ENCODE measurements at places on chromosomes 5 and 9.

DNA sequence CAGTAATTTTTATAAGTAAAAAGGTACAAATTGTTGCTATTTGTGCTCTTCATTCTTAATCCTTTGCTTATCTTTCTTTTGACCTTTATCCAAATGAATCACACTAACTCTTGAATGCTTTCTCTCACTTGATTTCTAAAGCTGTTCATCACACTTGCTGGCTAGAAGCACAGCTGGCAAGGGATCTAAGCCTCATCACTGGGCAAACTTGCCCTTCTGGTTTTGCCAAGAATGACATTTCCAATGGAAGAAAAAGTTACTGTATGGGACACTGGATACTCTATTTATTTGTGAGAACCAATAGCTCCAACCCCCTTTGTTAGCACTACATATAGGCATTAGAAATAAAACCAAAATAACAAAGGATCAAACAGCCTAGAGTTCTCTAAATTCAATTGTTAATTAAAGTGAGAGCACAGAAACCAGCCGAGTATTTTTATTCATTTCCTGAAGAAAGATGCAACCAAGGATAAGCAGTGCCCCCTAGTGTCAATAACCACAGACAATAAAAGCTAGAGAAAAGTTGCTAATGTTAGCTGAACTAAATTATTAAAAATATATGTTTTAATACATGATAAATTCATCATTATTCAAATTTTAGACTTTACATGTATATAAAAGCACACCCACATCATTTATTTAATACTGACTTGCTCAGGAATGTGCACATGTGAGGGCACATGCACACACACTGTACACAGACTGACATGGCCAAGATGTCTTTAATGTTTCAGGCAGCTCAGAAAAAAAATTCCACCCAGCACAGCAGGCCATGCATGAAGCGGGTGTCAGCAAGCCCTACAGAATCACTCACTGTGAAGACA, 59.8 kb upstream of the POU5F2 start:
- ATAC-seq: peak; percentile 92

DNA sequence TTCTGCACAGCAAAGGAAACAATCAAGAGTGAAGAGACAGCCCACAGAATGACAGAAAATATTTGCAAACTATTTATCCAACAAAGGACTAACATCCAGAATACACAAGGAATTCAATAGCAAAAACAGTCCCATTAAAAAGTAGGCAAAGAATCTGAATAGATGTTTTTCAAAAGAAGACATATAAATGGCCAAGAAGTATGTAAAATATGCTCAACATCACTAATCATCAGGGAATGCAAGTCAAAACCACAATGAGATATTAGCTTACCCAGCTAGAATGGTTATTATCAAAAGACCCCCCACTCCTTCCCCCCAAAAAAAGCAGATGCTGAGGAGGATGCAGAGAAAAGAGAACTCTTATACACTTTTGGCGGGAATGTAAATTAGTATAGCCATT, 13.4 kb upstream of the OR13C8 start:
- no peak for ATAC-seq

DNA sequence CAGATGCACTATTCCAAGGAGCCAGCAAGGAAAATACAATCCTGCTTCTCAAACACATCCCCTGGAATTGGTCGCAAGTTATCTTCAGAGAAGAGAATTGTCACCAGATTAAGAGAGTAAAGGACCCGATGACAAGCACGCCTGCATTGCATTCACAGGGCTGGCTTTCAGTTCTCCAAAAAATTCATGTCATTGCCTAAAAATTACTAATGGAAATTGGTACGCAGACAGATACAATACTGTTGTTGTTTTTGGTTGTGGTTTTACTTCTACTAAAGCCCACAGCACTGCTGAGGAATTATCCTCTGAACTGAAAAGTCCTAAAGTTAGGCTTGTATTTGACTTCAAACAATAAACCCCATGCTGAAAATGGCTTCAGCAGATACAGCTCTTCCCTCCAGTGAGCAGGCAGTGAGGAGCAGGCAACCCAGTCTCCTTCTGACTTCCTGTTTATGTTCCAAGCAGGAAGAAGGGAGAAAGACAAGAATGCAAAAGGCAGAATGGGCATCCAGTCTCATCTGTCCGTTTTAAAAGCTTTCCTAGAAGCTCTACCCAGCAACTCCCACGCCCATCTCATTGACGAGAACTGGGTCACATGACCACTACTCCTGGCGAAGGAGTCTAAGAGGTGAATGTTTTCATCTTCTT, 80.6 kb upstream of the ZNF366 start:
- no peak for ATAC-seq

DNA sequence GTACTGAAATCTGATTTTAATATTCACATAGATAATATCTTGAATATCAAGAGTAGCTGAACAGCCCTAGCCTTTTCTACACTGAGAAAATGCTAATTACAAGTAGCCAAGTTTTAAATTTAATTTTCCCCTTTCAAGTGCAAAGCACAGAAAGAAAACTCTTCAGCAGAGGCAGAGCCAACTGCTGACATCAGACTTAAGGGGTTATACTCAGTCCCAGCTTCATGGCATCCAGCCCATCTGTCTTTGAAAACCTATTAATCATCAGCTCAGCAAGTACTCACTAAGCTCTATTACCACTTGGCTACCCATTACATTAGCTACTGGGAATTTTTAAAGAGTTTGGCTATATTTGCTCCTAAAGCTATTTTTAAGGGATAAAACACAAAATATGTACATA, 220.5 kb downstream of the SLC12A2 start:
- peak; percentile 37 for ATAC-seq

DNA sequence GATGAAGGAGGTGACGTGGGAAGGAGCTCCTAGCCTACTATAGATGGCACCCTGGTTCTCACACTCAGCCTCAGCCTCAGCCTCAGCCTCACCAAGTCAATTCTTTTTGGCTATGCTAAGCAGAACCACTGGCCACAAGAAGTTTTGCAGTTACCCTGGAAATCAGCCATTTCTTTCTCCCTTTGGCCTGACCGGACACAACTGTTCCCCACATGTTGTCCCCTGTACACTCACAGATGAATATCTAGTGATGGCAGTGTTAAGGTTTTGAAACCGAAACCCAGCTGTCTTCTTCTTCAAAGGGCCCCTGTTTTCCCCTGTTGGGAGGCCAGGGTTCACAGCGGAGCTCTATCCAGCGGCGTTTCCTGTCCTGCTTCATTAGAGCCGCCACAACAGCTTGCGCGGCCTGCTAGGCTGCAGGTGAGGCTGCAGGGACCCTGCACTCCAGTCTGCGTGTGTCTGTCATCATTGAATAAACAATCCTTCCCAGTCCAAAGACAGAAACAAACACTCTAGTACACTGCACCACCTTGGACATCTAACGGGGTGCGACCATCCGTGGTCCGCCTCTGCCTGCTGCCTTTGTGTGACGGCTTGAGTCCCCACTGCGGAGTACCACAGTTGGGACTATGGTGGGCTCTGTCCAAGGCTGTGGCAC, 250.5 kb downstream of the DENND1A start:
- peak; percentile 32 for ATAC-seq

DNA sequence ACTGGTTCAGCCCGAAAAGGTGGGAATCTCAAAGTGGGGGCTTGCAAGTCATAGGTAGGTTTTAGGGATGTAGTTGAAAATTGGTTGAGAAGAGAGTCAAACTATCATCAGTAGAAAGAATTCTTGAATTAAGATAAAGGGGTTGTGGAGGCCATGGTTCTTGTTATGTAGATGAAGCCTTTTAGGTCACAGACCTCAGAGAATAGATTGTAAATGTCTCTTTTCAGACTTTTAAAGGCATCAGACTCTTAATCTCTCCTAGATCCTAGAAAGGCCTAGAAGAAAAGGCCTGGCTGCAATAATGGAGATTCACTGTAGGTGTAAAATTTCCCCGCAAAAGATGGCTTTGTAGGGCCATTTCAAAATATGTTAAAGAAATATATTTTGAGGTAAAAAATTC, 96.4 kb downstream of the PSAT1 start:
- ATAC-seq: no peak

DNA sequence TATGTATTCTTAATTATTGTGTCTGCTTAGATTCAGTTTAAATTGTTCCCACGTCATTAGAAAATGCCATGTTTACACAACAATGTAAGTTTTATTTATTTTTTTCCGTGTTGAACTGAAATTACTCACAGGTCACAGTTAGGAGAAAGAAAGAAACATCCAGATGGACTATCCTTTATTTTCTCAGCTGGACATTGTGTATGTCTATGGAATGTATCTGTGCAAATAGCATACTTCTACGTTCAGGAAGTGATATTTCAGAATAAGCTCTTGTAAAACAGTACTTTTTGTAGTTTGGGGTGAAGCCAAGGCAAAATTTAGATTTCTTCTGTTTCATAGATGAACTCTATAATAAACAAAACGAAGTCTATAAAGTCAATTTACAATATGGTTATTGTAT, 249.0 kb upstream of the ZNF608 start:
- no peak for ATAC-seq

- ATAC-seq: no peak
These were observed 105.9 kb downstream of the HOMER1 start for GRCh38 chr5:79408028-79408427.

GRCh38 chr9:73151653-73152542, at the start of gene ANXA1:
Gene ANXA1 (plus strand): TSS chr9:73151865. CDS start chr9:73158536, 6,671 bp downstream.
- peak; percentile 80 for ATAC-seq

GRCh38 chr5:10533226-10533625, 30.6 kb upstream of the ANKRD33B start:
- ATAC-seq: no peak

DNA sequence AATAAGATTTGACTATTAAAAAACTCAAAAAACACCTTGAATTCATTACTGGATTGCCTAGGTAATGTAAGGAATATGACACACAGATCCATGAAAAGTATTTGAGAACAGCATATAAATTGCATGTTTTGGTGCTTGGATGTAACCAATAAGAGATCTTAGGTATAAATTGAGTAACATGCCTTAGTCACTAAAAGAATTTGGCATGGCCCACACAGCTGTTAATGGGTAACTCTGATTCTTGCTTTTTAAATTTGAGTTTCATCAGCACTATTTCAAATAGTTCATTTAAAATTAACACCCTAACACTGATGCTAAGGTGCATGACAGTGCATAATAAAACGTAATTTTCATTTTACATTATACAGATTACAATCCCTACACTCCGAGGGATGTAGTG, 779.3 kb upstream of the WWC1 start:
- ATAC-seq: no peak

GRCh38 chr5:151742870-151743294, 15.5 kb downstream of the ATOX1 start:
- peak; percentile 3 for ATAC-seq

DNA sequence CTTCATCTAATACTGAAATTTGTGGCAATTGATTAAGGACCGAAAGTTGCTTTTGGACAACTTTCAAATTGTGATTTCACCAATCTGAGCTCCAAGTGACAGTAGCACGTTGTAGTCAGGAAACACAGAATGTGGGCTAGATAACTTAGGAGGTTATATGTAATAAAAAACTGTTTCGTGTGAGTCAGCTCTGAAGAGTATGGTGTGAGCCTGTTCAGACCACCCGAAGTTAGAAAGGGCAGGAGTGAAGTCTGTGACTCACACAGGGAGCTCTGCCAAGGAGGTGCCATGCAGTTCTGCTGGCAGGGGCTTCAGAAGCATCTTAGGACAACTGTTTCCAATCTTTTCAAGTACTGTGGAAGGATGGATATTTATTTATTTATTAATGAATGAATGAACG, 16.4 kb upstream of the ZBTB34 start:
- ATAC-seq: no peak

GRCh38 chr9:91415290-91415689, 8.3 kb downstream of the NFIL3 start:
- ATAC-seq: no peak

GRCh38 chr9:109022873-109023272, 9.6 kb upstream of the CTNNAL1 start:
- ATAC-seq: no peak

DNA sequence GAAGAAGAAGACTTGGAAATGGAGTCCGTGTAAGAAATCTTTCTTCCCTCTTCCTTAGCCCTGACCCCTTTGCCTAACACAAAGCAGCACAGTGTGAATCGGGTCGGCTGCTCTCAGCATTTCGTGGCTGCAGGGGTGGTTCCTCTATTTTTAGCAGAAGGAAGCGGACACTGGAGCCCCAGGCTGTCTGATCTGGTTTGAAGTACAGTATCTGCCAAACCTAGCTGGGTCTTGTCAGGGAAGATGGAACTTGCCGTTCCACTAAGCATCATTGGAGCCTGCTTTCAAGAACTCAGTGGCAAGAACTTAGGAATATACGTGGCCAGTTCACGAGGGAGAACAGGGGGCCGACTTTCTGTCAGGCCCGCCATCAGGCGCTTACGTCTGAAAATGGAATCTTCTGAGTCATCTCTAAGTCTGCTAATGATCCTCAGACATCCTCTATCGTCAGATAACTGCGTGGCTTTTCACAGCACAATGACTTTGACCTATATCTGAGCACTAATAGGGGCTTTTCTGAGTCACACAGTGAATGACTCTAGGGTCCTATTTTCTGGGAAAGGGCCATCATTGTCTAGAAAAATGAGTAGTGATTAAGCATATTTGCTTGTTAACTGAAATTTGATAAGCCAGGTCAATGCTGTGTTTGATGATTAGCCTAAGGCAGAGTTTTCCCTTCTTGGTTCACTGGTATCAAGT, 43.3 kb upstream of the NCS1 start:
- ATAC-seq: peak; percentile 27

DNA sequence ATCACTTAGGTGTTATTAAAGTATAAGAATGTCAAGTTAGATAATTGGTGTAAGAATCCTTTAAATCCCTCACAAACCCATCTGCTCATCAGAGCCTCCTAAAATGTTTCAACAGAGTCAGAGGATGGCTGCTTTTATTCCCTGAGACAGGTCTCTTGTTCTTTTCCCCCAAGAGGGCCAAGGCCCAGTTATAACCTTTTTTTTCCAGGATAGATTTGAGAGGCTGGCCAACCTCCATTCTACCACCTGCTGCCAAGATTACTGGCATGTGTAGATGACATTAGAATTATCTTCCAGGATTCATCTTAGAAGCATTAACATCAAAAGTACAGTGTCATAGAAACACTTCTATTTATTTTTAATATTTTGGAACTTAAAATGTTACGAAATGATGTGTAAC, 305.1 kb downstream of the TRPM3 start:
- ATAC-seq: no peak

DNA sequence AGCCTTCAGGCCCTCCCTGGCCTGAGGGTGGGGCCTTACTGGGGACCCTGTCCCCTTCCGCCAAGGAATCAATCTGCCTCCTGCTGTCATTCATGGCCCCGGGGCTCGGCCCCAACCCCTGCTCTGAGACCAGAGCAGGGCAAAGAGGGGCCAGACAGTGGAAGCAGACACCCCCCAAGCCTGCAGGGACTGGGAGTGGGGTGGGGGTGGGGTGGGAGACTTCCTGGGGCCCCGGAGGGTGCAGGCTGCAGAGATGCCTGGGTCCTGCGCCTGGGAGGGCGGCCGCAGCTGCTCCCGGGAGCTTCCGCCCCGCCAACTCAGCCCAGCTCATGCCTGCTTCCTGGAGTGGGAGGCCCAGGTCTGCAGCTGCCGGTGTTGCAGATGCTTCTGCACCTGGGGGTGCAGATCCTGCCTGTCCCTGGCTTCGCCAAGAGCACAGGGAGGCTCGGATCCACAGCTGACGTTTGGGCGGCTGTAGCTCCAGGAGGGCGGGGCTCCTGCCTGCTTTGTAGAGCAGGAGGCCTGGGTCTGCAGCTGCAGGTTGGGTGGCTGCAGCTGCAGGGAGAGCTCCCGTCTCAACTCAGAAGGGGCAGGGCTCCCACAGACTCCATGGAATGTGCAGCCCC, 6.2 kb downstream of the KIF4B start:
- no peak for ATAC-seq

- ATAC-seq: peak; percentile 64
These were observed 195.8 kb downstream of the ERCC6L2 start for GRCh38 chr9:96071076-96071814.

Measured in esophagus mucosa (tissue), 1 donor.